Smooth muscle cell of the brain vasculature (primary cell): ENCODE measurements at places on chromosomes 11 and 22.
A peak's percentile ranks its signal among the peaks of the same experiment; 100 is the strongest.

GRCh38 chr11:31141789-31142188, 227.8 kb downstream of the DCDC1 start:
- no peak for DNase-seq

GRCh38 chr11:6319001-6319703, 1.1 kb downstream of the CAVIN3 start:
- peak; percentile 2 for DNase-seq

DNA sequence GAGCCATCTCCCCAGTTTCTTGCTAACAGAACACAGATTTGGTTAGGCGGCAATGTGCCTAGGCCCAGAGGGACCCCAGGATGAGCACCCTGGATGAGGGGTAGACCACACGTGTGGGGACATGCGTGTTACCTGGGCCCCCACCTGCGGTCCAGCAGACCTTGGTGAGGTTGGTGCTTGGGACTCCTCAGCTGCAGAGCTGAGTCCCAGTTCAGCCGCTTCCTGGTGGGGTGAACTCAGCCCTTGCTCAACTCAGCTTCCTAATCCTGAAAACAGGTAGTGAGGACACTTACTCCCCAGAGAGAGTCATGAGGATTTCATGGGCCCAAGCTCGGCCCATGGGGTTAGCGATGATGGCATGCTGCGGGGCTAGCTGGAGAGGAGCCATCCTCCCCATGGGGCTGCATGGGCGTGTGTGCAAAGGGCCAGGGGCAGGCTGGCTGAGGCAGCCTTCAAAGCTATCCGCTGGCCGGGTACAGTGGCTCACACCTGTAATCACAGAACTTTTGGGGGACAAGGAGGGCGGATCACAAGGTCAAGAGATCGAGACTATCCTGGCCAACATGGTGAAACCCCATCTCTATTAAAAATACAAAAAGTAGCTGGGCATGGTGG, 46.9 kb upstream of the SHISAL1 start:
- DNase-seq = no peak

GRCh38 chr11:60756307-60757032, at the start of gene MS4A15:
MS4A15 (plus strand) TSS chr11:60756867; CDS start chr11:60763734, 6,867 bp downstream.
- DNase-seq = no peak

DNA sequence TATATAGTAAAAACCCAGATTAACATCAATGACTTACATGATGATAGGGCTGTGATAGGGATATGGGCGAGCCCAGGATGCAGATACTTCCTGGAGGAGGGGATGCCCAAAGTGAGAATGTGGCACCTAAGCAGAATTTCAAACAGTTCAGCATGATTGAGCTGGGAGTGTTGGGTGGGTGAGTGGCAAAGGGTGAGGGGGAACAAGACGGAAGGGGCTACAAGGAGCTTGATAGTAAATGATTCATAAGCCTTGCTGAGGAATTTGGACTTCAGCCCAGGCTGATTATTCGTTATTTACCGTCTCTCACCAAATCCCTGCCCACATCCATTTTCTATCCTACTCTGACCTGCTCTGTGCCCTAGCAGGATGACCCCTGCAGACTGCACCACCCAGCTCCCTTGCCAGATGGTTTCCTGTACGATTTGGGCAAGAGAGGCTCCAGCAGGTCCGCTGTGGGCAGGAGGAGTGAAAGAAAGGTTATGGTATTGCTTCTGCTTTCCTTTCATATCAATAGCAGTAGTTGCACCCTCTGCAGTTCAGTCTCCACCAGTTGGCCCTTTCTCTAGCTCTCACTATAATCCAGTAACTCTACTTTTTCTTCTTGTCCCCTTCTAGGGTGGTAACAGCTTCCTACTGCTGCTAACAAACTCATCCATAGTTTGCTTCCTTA, 30.3 kb upstream of the SIK2 start:
- no peak for DNase-seq

GRCh38 chr22:28773461-28773867, 969 bp downstream of the CCDC117 start:
- DNase-seq = no peak

- no peak for DNase-seq
Observed at GRCh38 chr11:79159657-79160450, 281.0 kb downstream of the TENM4 start.

- DNase-seq = no peak
Observed at GRCh38 chr22:19722982-19723231, 432 bp upstream of the GP1BB start.
